ENCODE measurements at places on chromosomes 13 and 19.
A peak's percentile ranks its signal among the peaks of the same experiment; 100 is the strongest.

DNA sequence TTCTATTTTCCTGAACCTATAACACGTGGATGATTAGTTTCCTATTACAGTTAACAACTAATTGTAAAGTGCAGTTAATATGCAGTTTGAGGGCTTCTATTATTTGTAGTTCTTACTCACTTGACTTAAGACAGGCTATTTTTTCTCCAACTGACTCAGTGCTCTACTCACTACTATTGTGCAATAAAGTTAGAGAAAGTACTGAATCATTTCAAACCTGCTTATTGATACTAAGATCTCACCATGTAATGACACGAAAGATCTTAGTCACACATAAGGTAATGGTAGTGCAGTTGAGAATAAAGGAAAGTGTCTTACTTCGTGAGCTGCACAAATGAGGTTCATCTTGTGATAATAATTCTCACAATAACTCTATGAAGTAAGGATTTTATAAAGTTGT lies 22.8 kb upstream of the ITM2B start:
- no peak for DNase-seq

- no peak for DNase-seq
These were observed 74.2 kb downstream of the TSHZ3 start for GRCh38 chr19:31275068-31275334.

DNA sequence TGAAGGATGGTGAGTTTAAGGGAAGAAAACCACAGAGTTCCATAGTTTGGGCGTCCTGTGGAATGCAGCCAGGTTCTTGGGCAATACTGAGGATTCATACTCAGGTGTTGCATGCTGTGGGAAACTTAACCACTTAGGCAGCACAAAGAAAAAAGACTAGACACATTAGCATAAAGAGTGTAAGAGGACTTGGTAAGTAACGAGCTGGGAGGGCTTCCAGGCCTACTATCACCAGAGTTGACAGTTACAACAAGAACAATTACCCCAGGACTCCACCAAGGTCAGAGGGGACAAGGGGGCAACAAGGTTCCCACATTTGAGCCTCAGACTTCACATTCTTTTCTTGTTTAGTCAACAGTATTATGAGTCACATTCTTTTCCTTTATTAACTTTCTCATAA lies 33.2 kb downstream of the KCTD12 start:
- DNase-seq, result no peak

DNA sequence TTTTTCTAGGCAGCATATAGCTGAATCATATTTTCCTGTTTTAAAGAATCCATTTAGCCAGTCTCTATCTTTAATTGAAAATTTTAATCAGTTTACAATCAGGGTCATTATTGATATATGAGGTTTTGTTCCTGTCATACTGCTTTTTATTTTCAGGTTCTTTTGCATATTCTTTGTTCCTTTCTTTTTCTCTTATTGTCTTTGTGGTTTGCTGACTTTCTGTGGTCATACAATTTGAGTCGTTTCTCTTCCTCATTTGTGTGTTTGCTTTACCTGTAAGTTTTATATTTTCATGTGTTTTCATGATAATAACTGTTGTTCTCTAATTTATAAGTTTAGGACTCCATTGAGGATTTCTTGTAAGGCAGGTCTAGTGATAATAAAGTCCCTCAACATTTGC lies 812.6 kb downstream of the DACH1 start:
- DNase-seq, result no peak

DNA sequence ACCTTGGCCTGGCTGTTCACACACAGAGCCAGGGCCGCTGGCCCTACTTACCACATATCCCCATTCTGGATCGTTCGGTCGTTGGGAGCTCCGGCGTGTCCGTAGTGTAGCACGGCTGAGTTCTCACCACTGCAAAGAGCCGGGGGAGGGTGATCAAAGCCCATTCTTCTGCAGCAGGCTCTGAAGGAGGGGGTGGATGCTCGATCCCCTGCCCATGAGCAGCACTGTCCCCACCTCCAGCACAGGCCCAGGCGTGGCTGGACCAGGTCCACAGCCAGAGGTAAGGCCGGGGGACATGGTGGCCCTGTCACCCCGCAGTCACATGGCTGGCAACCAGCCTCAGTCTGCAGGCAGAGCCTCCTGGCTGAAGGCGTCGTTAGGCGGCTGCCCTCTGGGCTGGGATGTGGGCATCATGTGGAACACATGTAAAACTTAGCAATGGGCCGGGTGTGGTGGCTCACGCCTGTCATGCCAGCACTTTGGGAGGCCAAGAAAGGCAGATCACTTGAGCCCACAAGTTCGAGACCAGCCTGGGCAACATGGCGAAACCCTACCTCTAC lies 38.2 kb downstream of the CEBPG start:
- DNase-seq, result peak; percentile 11

DNA sequence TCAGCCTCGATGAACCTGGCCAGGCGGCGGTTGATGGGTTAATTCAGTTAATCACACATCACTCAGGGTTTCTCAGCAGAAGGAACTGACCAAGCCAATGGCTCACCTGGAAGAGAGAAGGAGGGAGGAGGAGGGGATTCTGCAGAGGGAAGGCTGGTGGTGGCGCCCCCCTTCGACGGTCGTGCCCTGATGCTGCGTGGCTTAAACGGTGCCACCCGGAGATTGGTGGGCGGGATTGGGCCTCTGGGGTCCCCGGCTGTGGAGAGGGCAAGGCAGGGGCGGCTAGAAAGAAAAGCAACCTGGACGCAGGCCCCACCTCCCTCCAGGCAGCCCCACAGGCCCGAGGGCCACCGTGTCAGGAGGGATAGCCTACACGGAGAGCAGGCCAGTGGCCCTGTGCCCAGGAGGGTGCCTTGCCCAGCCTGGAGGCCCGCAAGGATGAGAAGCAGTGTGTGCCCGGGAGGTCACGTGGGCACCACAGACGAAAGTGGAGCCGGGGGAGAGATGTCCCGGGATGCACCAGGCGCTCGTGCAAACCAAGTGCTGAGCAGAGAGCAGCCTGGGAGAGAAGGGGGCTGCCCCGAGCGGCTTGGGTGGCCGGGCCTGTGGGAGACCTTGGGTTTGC lies 16.0 kb downstream of the CSNK1G2 start:
- peak; percentile 91 for DNase-seq

DNA sequence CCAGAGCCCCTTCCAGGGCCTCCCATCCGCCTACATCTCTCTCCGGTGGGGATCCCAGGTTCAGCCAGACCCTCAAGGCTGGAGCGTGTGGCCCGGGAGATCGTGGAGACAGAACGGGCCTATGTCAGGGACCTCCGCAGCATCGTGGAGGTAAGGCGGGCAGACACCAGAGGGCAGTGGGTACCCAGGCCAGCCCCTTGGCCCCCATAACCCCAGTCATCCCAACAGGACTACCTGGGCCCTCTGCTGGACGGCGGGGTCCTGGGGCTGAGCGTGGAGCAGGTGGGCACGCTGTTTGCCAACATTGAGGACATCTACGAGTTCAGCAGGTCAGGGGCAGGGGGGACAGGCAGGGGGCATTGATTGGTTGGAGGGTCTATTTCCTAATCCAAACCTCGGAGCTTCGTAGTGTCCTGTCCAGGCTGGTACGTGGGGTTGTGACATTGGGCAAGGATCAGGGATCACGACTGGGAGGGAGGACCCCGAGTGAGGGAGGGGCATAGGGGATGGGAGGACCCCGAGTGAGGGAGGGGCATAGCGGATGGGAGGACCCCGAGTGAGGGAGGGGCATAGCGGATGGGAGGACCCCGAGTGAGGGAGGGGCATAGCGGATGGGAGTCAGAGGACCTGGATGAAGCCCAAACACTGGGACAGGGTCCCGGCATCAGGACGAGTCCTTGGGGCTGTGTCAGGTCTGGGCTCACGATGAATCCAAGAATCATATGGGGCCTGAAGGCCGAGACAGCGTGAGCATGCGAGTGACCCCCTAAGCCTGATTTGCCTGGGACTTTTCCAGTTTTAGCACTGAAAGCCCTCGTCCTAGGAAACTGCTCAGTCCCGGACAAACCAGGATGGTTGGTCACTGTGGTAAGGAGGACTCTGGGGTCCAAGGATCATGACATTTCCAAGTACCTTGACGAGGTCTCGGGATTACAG lies 2.9 kb downstream of the PLEKHG2 start:
- no peak for DNase-seq

DNA sequence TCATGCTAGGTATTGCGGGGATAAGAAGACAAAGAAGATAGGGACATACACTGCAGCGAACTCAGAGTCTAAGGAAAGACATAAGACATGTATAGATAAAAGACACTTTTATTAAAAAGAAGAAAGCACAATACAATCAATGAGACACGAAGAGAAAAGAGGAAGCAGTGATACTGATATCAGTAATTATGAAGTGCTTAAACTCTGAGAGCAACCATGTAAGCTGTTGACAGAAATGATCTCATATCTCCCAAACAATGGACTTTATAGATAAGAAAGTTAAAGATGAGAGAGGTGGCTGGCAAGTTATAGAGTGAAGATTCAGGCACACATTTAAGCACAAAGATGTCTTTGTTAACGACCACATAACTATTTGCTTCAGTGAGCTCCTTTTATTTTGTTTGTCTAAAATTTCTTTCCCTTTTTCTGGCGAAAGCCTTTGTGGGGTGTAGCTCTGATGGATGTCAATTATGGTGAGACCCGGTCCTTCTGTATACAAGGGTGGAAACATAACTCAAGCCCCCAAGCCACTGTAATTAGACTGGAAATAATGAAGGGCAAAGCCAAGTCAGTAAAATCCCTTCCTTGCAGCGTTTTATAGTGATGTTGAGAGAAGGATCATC lies 818.0 kb upstream of the SLC10A2 start:
- DNase-seq, result no peak

GRCh38 chr13:40692946-40693345 lies 26.5 kb upstream of the FOXO1 start:
- no peak for DNase-seq

DNA sequence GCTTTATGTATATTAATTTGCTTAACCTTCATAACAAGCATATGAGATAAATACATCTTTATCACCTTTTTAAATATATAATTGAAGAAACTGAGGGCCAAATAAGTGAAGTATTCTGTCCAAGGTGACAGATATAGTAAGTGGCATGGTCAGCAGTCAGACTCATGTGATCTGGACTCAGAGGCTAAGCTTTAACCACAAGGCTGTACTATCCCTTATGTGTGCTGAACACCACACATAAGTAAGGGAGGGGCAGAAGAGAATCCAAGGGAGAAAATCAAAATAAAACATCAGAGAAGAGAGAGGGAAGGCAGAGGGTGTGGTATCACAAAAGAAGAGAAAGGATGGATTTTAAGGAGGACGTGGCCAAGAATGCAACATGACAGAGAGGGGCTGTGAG lies 348.4 kb downstream of the EFNB2 start:
- no peak for DNase-seq

DNA sequence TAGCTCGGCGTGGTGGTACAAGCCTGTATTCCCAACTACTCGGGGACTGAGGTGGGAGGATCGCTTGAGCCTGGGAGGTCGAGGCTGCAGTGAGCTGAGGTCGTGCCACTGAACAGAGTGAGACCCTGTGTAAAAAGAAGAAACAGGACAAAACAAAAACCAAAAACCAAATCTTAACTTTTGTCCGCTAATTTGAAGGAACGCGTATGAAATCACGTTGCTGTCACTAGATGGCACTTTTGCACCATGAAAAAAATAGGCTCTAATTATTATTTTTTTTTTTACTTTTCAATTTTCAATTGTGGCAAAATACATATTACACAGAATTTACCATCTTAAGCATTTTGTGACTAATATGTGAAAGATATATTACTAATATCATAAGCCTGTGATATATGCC lies 17.6 kb upstream of the ZNF835 start:
- DNase-seq, result no peak

- DNase-seq, result no peak
These were observed 12.4 kb upstream of the ELAVL1 start for GRCh38 chr19:8017808-8018207.

DNA sequence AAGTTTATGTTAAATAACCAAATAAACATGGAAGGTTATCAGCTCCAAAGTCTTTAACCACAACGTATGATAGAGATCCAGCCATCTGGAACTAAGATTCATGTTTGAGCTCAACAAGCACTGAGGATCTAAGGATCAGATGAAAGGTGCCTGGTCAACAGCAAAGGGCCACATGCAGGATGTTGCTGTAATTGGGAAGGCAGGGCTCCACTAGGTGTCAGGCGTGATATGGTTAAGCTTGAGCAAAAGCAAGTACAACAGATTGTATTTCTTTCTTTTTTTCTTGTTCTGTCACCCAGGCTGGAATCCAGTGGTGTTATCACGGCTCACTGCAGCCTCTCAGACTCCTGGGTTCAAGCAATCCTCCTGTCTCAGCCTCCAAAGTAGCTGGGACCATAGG lies 12.0 kb downstream of the EBPL start:
- no peak for DNase-seq

GRCh38 chr13:71751073-71751472 lies 115.9 kb downstream of the DACH1 start:
- DNase-seq, result no peak

DNA sequence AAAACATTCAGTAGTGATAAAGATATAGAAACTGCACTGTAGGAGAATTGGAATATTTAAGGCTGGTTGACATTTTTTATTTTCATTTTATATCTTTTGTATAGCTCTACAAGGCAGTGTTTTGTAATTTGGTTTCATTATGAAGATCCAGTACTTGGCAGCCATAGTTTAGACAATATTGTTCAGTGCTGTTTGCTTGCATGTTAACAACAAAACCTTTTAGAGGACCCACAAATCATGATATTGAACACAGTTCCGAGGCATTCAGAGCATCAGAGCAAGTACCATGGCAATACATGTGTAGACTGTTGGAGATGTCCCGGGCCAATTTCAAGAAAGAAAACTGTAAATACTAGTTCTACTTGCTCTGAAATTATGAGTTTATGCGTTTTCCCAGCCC lies 25.6 kb upstream of the GARRE1 start:
- DNase-seq, result no peak

- DNase-seq, result no peak
These were observed 36.4 kb upstream of the IGFL4 start for GRCh38 chr19:46076951-46077814.

DNA sequence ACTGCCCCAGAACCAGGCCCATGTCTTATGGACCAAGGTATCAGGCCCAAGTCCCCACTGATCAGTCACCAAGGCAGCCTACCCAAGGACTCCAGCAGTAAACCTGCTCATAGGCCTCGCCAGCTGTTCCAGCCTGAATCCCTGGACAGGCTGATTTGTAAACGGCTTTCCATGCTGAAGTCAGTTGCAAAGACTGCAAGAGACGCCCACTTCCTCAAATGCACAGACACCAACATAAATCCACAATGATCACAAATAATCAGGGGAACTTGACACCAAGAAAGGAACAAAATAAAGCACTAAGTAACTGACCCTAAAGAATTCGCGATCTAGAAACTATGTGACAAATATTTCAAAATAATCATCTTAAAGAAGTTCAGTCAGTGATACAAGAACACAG lies 75.2 kb downstream of the RXFP2 start:
- no peak for DNase-seq

GRCh38 chr13:33745370-33746324 lies 72.3 kb upstream of the RFC3 start:
- DNase-seq, result no peak

- DNase-seq, result no peak
These were observed 181.9 kb downstream of the PCDH9 start for GRCh38 chr13:67048084-67048820.

GRCh38 chr13:47291107-47291656 lies 394.3 kb upstream of the HTR2A start:
- DNase-seq, result no peak

Data from psoas muscle (tissue), 8 donors.